ENCODE measurements at places on chromosomes 7 and 10.

GRCh38 chr10:35391153-35391953 is 55.0 kb downstream of the CCNY start:
- no peak for DNase-seq

GRCh38 chr10:19930936-19931893 is 115.0 kb downstream of the PLXDC2 start:
- DNase-seq: no peak

DNA sequence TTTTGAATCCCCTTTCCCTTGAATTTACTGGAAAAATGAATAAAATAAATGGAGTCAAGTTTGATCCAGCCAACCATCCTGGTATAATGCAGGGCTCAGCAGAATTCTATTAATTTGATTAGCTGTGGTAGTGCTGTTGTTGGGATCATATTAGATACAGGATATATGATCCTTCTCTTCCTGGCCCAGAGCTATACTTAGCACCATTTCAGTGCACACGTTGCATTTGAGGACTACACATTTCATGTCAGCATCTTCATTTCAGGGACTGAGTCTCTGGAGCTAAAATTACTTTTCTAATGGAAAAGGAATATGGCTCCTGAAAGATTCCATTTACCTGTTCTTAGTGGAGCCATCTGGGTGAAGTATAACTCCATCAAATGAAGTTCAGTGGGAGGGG is 240.3 kb downstream of the BMPER start:
- no peak for DNase-seq

DNA sequence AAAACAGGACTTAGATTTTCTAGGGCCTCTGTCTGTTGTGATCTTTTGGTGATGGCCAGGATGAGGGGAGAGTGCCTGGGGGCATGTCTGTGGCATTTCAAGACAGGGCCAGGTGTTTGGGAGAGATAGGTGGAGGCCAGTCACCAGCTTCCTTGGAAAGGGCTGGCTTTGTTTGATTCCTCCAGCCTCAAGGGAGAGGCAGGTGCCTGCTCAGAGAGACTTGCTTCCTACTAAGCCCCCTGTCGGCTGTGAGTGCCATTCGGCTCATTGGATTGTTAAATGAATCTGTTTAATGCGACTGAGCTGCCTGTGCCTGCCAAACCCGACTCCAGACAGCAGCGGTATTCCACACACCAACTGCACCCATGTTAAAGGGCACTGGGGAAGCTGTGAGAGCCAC is 304.1 kb upstream of the COBL start:
- no peak for DNase-seq

DNA sequence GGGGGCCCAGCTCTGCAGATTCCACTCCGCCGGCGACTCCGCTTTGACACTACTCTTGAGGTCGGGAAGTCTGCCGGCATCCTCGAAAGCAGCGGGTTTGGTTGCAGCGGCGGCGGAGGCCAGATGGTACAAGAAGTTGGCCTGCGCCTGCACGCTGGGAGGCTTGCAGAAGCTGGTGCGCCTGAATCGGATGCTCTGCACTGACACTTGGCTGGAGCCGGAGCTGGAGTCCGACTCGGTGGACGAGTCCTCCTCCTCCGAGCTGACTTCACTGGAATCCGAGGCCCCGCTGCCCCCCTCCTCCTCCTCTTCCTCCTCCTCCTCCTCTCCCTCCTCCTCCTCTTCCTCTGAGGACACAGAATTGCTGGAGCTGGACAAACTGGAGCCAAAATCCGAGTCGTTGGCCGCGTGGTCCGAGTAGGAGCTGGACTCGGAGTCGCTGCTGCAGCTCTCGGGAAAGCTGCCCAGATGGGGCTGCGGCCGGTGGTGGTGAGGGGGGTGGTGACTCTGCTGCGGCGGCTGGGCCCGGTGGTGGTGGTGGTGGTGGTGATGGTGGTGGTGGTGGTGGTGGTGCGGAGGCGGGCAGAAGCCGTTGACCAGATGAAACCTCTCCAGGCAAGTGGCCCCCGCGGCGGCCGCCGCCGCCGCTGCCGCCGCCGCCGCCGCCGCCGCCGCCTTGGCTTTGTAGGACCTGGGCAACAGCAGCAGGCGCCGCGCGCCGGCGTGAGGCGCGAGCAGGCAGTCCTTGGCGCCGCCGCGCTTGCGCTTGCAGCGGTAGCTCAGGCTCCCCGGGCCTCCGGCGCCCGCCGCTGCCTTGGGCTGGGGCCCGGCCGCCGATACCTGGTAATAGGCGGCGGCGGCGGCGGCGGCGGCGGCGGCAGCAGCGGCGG is 9.0 kb downstream of the SKIDA1 start:
- DNase-seq: peak; percentile 39
